ENCODE measurements at places on chromosomes 16 and 17.
A peak's percentile ranks its signal among the peaks of the same experiment; 100 is the strongest.

- no peak for DNase-seq
Measured at GRCh38 chr17:29757788-29758187, 135.1 kb upstream of the CORO6 start.

GRCh38 chr17:63823659-63824331 lies 3.4 kb upstream of the PSMC5 start:
- no peak for DNase-seq

- DNase-seq: no peak
Measured at GRCh38 chr16:15517743-15518377, 83.5 kb downstream of the BMERB1 start.

- DNase-seq: peak; percentile 90
Measured at GRCh38 chr17:3802461-3803307, 1.7 kb upstream of the ITGAE start.

DNA sequence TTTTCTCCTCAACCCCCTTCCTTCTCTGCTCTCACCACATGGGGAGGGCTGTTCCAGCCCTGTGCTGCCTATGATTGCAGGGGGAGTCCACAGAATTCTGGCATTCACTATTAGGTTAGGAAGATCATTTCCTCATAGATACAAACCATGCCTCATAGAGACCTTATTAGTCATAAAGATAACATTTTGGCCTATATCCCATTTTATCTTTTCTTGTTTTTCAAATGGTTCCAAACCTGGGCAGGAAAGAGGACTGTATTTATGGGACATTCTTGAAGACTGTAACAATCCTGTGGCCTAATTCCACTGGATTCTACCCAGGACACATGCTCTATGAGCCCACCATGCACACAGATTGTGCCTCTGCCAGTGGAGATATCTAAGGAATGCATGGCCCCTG lies 51.7 kb downstream of the ASIC2 start:
- peak; percentile 50 for DNase-seq

DNA sequence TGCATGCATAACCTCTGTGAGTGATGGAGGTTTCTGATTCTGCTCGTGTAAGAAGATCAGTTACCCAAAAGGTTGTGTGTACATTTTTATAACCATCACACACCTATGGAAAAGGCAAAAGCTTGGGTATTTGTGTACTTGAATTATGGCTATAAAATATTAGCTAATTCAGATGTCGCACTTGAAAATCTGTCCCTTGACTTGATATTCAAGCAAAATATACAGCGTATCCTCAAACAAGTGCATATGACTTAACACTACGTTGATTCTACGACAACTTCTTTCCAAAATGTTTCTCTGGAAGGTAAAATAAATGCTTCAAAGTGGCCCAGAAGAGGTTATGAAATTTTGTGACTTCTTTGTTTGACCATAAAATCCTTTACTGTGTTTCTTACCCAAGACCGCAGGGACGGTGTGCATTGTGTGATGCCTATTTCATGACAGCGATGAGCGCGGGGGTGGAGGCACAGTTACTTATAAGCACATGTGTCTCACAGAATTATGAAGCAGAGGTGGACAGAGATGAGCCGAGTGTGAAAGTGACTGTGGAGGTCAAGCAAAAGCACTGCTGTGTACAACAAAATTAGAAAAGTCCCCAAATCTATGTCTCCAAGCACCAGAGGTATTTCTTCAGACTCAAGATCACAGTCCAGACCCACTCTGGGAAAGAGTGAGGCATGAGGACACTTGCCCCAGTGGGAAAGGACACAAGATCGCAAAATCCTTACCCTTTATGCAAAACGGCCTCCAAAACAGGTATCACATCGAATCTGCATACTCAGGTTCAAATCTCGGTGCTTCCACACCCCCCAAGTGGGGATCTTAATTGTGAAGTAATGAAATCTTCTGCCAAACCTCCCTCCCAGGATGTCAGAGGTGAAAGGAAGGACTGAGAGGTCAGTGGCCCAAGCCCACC lies 4.1 kb upstream of the HOXB9 start:
- DNase-seq: no peak

- peak; percentile 62 for DNase-seq
Measured at GRCh38 chr16:57071831-57072582, 20.4 kb upstream of the CPNE2 start.

DNA sequence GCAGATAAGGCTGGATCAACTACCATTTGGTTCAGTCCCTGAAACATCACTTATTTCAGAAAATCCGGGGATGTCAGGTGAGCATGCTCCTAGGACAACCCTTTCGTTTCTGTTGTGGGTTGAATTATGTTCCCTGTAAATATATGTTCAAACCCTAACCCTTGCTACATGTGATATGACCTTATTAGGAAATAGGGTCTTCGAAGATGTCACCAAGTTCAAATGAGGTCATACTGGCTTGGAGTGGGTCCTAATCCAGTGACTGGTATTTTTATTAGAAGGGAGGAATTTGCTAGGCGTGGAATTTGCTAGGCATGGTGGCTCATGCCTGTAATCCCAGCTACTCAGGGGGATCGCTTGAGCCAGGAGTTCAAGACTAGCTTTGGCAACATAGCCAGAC lies 21.3 kb downstream of the SNX20 start:
- DNase-seq: no peak

DNA sequence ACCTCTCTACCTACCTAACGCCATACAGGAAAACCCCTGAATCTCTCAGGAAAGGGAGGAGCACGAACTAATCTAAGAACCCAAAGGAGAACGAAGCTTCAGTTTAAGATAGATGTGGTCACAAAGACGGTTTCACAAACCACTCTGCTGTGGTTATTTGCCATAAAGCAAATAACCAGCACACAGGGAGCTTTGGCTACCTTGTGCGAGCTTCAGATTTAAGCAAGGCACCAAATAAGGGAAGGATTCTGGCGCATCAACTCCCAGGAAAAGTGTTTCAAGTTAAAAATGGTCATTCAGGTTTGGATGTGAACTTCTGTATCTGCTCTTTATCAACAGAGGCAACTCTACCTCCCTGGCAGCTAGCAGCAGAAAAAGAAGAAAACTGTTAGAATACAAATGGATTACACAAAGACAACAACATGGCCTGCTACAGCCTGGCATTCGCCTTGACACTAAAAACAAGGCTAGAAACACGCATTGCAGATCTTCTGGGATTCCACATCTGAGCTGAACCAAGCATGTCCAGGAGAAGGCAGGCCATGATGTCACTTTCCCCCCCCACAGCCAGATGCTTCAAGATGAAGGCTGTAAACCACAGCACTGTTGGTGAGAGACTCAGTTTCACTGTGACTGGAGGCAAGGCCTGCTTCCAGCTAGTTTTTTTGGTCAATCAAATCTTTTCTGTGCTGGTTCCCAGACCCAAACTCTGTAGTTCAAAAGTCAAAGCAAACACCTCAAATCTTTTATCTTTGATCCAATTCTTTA lies 43.6 kb downstream of the SMG6 start:
- DNase-seq: peak; percentile 81

GRCh38 chr17:63503341-63503705 lies 19.8 kb upstream of the KCNH6 start:
- no peak for DNase-seq

GRCh38 chr17:73610331-73610911 lies 33.8 kb downstream of the SDK2 start:
- DNase-seq: no peak

GRCh38 chr16:88901718-88902337 lies 35.4 kb upstream of the PABPN1L start:
- no peak for DNase-seq

DNA sequence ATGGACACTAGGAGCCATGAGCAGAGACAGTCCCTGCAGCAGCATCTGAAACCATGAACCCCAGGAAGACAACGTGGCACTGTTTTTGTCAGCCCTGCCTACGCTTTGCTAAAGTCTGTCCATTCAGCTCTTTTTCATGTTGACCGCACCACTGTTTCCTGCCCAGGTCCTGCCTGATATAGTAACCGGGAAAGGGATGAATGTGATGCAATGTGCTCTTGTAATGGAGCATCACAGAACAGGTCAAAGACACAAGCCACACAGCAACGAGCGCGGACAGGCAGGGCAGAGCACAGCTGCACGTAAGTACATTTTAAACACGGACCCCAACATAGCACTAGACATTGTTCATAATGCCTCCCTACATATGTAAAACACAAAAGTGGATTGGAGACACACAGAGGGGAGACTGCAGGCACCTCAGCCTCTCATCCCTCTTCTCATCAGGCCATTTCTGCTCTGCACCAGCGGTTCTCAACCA lies 16.9 kb upstream of the TNFRSF13B start:
- DNase-seq: no peak

- DNase-seq: no peak
Measured at GRCh38 chr16:9849697-9850245, 332.5 kb downstream of the GRIN2A start.

- no peak for DNase-seq
Measured at GRCh38 chr17:36647636-36648035, 46.3 kb downstream of the MRM1 start.

All from IMR-90 (cell line).